Fibroblast of lung (primary cell): ENCODE measurements at places on chromosomes 12 and 14.

DNA sequence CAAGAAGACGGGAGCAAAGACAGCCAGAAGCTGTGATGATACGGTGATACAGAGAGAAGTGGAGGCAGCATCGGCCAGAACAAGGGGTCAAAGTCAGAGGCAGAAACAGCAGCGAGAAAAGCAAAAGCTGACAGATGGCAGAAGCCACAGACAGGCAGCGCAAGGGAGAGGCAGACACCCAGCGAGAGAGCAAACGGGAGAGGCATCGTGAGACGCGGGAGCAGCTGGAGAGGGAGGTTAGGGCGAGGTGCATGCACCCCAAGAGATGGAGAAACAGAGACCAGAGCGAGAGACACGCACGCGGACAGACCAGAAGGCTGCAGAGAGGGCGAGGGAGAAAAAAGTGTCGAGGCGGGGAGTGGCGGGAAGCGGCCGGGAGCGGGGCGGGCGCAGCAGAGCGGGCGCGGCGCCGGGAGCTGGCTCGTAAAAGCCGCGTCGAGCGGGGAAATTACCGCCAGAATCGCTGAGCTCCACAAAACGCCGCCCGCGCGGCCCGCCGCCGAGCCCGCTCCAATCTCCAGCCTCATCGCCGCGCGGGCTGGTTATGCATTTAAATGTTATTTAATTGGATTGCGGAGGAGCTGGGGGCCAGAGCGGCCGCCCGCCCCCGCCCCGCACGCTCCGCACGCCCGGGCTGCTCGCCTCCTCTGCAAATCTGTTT is 15.6 kb downstream of the SMUG1 start:
- peak; percentile 27 for DNase-seq

- DNase-seq = no peak
Measured at GRCh38 chr12:89040146-89040964, 311.9 kb downstream of the DUSP6 start.

- peak; percentile 41 for DNase-seq
Measured at GRCh38 chr14:21528381-21529348, 2.5 kb upstream of the SALL2 start.

DNA sequence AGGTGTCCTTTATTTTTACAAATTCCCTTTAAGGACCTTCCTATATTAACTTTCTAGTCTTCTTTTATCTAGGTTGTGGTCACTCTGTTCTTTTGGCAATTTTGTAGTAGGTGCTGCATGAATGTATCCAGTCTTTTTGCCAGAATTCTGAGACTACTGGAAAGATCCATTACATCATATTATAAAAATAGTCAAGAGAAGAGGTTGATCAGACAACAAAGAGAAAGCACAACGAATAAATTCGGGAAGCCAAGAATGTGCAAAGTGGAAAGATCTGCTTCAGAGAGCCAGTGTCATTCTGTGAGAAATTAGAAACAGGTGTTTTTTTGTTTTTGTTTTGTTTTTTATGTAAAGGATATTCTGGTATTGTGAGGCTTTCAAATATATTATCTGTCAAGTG is 15.8 kb upstream of the SLC16A7 start:
- no peak for DNase-seq

DNA sequence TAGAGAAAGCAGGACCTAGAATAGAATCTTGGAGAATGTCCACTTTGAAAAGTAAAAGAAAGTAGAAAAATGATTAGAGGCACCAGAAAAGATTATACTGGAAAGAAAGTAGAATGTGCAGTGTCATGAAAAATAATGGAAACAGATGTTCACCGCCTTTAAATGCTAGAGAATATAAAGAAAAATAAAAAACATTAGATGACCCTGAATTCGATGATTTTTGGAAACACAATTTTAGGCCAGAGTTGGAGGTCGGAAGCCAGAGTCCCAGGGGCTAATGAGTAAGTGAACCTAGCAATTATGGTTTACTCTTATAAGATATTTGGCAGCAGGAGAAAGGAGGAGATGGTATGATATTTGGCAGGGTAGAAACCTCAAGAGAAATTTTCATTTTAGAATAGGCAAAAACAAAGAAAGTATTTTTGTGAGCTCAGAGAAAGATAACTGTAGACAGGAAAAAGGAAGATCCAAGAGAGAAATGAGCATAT is 37.7 kb downstream of the GYS2 start:
- DNase-seq = no peak
